Endodermal cell (in vitro differentiated cells): ENCODE measurements at places on chromosomes 7 and 10. TPM values are rescaled to one million over a fixed set of nuclear protein-coding genes. Genes with fewer than 3 reads are reported as not detected.

- peaks cover 31% of the 10 kb centered on the region for H3K36me3 ChIP-seq
- H3K27ac ChIP-seq: no peak overlapping the region
- DNase-seq: no peak
- no peaks in the 10 kb centered on the region for H3K4me1 ChIP-seq
Observed at GRCh38 chr10:96579133-96579532, 7.7 kb downstream of the TM9SF3 start.

GRCh38 chr10:48929413-48929990 is 10.1 kb downstream of the LRRC18 start:
- no peak for DNase-seq
- H3K27me3 ChIP-seq: no peaks in the 10 kb centered on the region
- H3K4me3 ChIP-seq: no peak overlapping the region
- no peak overlapping the region for H3K27ac ChIP-seq

GRCh38 chr7:93622036-93623033 is 47.8 kb upstream of the CALCR start:
- H3K27me3 ChIP-seq: no peaks in the 10 kb centered on the region
- H3K4me1 ChIP-seq: peaks cover 7% of the 10 kb centered on the region
- H3K36me3 ChIP-seq: peaks cover 6% of the 10 kb centered on the region
- H3K4me3 ChIP-seq: peak overlapping the region; percentile 16
- DNase-seq: peak; percentile 66
- H3K27ac ChIP-seq: no peak overlapping the region

GRCh38 chr10:31034098-31034909 is 2.6 kb upstream of the ZNF438 start:
- no peaks in the 10 kb centered on the region for H3K36me3 ChIP-seq
- no peak overlapping the region for H3K4me3 ChIP-seq
- H3K4me1 ChIP-seq: peaks cover 7% of the 10 kb centered on the region
- no peak for DNase-seq

DNA sequence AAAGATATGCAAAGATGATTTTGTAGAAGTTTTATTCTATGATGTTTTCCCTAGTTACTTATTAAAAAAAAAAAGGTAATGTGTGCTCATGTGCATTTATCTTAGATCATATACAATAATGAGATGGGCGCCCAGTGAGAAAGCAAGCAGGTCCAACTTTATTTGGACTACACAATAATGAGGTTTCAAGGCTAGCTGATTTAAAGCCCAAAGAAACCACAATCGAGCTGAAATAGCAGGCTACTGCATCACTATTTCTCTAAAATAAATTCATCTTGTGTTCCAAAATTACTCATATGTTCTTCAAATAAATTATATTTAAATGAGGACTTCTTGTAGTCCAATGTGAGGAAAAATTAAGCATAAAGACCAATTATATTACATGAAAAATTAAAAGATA is 110.1 kb downstream of the JMJD1C start:
- no peak overlapping the region for H3K27ac ChIP-seq
- peaks cover 2% of the 10 kb centered on the region for H3K4me1 ChIP-seq
- no peaks in the 10 kb centered on the region for H3K27me3 ChIP-seq
- DNase-seq: no peak
- H3K4me3 ChIP-seq: no peak overlapping the region

GRCh38 chr10:15896654-15897053 is 36.3 kb upstream of the MINDY3 start:
- H3K4me1 ChIP-seq: no peaks in the 10 kb centered on the region
- H3K36me3 ChIP-seq: no peaks in the 10 kb centered on the region
- no peak overlapping the region for H3K27ac ChIP-seq
- no peak for DNase-seq
- H3K4me3 ChIP-seq: no peak overlapping the region
- H3K27me3 ChIP-seq: no peaks in the 10 kb centered on the region

DNA sequence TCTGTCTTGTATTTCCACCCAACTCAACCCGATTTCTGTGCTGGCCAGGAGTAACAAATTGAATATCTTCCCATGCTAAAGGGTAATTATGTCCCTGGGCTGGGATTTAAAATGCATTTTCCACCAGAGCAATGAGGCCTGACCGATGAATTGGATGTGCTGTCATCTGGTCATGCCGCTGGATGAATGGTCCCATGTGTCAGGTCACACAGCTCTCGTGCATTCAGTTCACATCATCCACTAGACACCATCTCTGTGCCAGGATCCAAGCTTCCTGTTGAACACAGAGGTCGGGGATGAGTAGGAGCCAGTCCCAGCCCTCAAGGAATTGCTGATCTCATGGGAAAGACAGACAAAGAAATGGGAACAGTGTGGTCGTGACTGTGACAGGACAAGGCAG is 200.8 kb downstream of the ADRA2A start:
- no peaks in the 10 kb centered on the region for H3K36me3 ChIP-seq
- H3K27ac ChIP-seq: no peak overlapping the region
- H3K4me1 ChIP-seq: no peaks in the 10 kb centered on the region
- H3K27me3 ChIP-seq: no peaks in the 10 kb centered on the region

DNA sequence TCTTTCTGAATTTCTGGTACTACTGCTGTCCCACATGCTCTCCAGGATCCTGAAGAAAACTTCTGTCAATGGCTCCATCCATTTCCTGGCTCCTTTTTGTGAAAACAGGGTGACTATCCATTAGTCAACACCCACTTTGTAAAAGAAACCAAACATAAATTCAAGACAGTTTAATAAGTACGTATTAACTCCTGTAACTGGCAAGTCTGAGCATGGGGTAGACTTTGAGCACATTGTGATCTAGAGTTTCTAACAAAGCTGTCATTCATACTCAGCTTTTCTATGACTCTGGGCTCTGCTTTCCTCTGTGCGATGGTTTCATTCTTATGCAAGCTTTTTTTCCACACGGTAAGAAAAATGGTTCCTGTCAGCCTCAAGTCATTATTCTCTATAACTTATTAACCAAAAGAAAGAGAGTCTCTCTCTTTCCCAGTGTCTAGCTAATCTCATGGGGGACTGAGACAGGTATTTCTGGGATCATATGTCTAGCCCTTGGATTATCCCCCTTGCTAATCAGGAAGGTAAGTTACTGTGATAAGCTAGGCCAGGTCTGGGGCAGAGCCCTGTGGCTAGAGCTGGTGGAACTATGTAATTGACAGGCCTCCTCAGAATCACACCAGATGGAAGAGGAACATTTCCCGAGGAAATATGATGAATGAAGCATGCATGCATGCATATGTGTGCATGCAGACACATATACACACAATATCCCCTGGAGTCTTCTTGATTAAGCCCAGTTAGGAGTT is 98.5 kb downstream of the GNAI1 start:
- H3K27ac ChIP-seq: no peak overlapping the region
- H3K4me1 ChIP-seq: no peaks in the 10 kb centered on the region
- H3K4me3 ChIP-seq: no peak overlapping the region
- no peaks in the 10 kb centered on the region for H3K27me3 ChIP-seq

DNA sequence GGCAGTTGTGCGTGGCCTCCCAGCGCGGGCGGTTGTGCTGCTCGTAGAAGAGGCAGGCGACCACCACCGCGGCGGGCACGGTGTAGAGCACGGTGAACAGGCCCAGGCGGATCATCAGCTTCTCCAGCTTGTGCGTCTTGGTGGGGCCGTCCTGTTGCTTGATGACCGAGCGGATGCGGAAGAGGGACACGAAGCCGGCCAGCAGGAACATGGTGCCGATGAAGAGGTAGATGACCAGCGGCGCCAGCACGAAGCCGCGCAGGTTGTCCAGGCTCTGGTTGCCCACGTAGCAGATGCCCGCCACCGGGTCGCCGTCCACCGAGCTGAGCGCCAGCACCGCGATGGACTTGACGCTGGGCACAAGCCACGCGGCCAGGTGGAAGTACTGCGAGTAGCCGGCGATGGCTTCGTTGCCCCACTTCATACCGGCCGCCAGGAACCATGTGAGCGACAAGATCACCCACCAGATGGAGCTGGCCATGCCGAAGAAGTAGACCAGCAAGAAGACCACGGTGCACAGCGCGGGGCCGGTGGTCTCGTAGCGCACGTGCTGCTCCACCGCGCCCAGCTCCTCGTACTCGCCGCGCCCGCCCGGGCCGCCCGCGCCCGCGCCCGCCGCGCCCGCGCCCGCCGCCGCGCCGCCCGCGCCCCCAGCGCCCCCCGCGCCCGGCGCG is 2.2 kb downstream of the FZD8 start:
- H3K4me1 ChIP-seq: no peaks in the 10 kb centered on the region
- peak overlapping the region; percentile 85 for H3K4me3 ChIP-seq

DNA sequence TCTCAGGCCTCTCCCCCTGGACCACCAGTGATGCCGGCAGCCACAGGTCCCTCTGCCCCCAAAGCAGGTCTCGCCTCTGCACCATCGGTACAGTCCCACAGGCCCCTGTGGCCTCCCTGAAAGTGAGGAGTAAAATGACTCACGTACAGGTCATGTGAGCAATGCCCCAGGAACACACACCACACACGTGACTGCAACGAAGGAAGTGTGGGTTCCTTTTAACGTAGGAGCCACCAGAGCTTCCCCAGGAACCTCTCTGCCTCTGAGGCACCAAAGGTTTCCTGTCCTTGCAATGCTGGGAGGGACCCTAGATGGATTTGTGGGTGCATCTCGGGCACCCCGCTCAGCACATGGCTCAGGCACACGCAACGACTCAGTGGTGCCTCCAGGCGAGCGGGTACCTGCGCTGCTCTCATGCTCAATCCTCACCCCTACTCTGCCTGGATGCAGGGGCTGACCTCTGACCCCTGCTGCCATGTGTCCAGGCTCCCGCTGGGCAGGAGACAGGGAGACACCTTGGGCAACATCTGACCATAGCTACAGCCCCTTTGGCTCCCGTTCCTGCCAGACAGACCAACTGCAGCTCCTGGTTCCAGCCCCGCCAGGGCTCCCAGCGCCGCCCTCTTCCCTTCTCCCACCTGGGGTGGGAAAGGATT is 120.7 kb downstream of the PRKAG2 start:
- no peaks in the 10 kb centered on the region for H3K36me3 ChIP-seq
- no peaks in the 10 kb centered on the region for H3K4me1 ChIP-seq
- DNase-seq: no peak
- no peak overlapping the region for H3K27ac ChIP-seq

- H3K36me3 ChIP-seq: no peaks in the 10 kb centered on the region
- no peaks in the 10 kb centered on the region for H3K4me1 ChIP-seq
- no peak overlapping the region for H3K27ac ChIP-seq
- no peak for DNase-seq
- no peaks in the 10 kb centered on the region for H3K27me3 ChIP-seq
Observed at GRCh38 chr7:38934051-38934450, 25.1 kb upstream of the VPS41 start.

DNA sequence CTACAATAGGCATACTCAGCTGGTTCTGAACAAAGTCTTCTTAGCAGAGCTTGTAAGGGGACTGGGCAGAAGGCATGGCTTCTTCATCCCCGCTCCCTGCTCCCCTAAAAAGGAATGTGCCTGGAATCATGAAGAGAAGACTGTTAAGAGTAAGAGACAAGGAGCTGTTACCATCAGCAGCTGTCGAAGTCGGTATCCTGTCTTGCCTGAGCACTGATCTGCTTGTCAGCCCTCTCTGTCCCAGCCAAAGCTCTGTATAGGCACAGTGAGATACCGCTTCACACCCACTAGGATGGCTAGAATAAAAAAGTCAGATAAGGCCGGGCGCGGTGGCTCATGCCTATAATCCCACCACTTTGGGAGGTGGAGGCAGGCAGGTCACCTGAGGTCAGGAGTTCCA is 2.4 kb downstream of the ABLIM1 start:
- peaks cover 11% of the 10 kb centered on the region for H3K4me1 ChIP-seq
- H3K36me3 ChIP-seq: no peaks in the 10 kb centered on the region
- no peak overlapping the region for H3K27ac ChIP-seq
- DNase-seq: no peak
- H3K4me3 ChIP-seq: peak overlapping the region; percentile 28

- H3K4me3 ChIP-seq: no peak overlapping the region
- H3K36me3 ChIP-seq: no peaks in the 10 kb centered on the region
- H3K27ac ChIP-seq: no peak overlapping the region
Observed at GRCh38 chr7:101104193-101104713, 19.0 kb downstream of the TRIM56 start.

ST8SIA6 gene
- 1.1 and 1.6 TPM in 2 replicates for total RNA-seq

BAMBI gene
- 11.5 to 43.6 TPM (median 41.4 TPM) in 3 replicates for total RNA-seq

PGAM2 gene
- 0.66 and 1.2 TPM in 2 replicates for total RNA-seq

GJD4 gene
- 0.29 and 0.34 TPM in 2 replicates for total RNA-seq

SOSTDC1 gene
- 0.29 to 0.34 TPM in 2 of 3 replicates, not detected in the other for total RNA-seq

DPYSL4 gene
- 13.5 and 16.1 TPM in 2 replicates for total RNA-seq

SPACDR gene
- 1.3 and 1.6 TPM in 2 replicates for total RNA-seq

OLAH gene
- total RNA-seq: not detected in 3 replicates

BTBD16 gene
- total RNA-seq: not detected in 3 replicates

OR6B1 gene
- total RNA-seq: not detected in 2 replicates

AKR1B15 gene
- not detected in 3 replicates for total RNA-seq

CLDN3 gene
- total RNA-seq: 20.4 and 20.7 TPM in 2 replicates

MMP21 gene
- not detected in 3 replicates for total RNA-seq

PNLIPRP2 gene
- 0.50 and 0.79 TPM in 2 replicates for total RNA-seq
